ENCODE measurements at places on chromosomes 1 and 21. TPM values are rescaled to one million over a fixed set of nuclear protein-coding genes. Genes with fewer than 3 reads are reported as not detected.

RHD gene
- total RNA-seq: not detected

AMY1A gene
- not detected for total RNA-seq

SLC44A3 gene
- total RNA-seq: not detected

KCNE2 gene
- total RNA-seq: not detected

B3GALT5 gene
- not detected for total RNA-seq

NBPF10 gene
- total RNA-seq: 4.2 TPM

FALEC gene
- total RNA-seq: 0.37 TPM

GPX7 gene
- total RNA-seq: 29.9 TPM

ZNF683 gene
- total RNA-seq: not detected

DNA sequence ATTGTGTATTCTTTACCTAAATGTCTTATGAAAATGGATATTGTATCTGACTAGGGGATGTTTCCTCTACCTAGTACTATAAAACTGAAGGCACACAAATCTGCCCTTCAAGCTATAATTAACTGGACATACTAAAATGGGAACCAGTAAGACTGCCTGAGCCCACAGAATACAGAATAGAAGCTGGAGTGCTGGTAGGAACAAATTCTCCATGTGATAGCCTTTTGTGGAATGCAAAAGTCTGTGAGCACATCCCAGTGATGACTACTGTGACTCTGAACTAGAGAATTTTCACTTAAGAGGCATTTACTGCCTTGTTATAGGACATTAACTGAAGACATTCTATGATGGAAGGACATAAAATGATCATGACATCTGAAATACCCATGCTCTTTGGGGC lies 30.3 kb downstream of the KIFAP3 start:
- H3K4me1 ChIP-seq: no peaks in the 10 kb centered on the region
- no peak overlapping the region for H3K27ac ChIP-seq
- peaks cover 14% of the 10 kb centered on the region for H3K36me3 ChIP-seq
- no peak for DNase-seq
- H3K27me3 ChIP-seq: no peaks in the 10 kb centered on the region
- no peak overlapping the region for H3K4me3 ChIP-seq

- H3K4me1 ChIP-seq: no peaks in the 10 kb centered on the region
- no peaks in the 10 kb centered on the region for H3K36me3 ChIP-seq
- no peaks in the 10 kb centered on the region for H3K27me3 ChIP-seq
- H3K27ac ChIP-seq: no peak overlapping the region
- no peak overlapping the region for H3K4me3 ChIP-seq
These were observed 672.3 kb upstream of the CXADR start for GRCh38 chr21:16840538-16840937.

GRCh38 chr1:168280296-168280927 lies at the start of gene TBX19:
TBX19 (plus strand) TSS chr1:168280877; CDS start chr1:168281091, 214 bp downstream.
- H3K27me3 ChIP-seq: no peaks in the 10 kb centered on the region
- H3K36me3 ChIP-seq: peaks cover 30% of the 10 kb centered on the region
- peaks cover 11% of the 10 kb centered on the region for H3K4me1 ChIP-seq
- DNase-seq: no peak
- H3K4me3 ChIP-seq: no peak within 1 kb of the TSS
- H3K27ac ChIP-seq: no peak within 1 kb of the TSS

DNA sequence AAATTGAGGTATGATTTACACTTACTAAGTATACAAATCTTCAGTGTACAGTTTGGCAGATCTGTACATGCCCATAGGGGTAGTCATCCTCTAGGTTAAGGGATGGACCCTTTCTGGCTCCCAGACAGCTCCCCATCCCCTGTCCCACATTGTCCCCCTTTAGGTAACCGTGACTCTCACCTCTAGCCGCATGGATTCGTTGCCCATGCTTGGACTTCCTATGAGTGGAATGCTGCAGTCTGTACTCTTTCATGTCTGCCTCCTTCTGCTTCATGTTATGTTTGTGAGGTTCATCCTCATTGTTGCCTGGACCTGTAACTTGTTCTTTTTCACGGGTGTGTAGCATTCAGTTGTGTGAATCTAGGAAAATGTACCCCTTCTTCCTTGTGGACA lies 20.3 kb downstream of the SLC37A1 start:
- DNase-seq: no peak
- H3K36me3 ChIP-seq: peaks cover 22% of the 10 kb centered on the region
- peaks cover 11% of the 10 kb centered on the region for H3K4me1 ChIP-seq
- no peak overlapping the region for H3K4me3 ChIP-seq
- no peak overlapping the region for H3K27ac ChIP-seq

DNA sequence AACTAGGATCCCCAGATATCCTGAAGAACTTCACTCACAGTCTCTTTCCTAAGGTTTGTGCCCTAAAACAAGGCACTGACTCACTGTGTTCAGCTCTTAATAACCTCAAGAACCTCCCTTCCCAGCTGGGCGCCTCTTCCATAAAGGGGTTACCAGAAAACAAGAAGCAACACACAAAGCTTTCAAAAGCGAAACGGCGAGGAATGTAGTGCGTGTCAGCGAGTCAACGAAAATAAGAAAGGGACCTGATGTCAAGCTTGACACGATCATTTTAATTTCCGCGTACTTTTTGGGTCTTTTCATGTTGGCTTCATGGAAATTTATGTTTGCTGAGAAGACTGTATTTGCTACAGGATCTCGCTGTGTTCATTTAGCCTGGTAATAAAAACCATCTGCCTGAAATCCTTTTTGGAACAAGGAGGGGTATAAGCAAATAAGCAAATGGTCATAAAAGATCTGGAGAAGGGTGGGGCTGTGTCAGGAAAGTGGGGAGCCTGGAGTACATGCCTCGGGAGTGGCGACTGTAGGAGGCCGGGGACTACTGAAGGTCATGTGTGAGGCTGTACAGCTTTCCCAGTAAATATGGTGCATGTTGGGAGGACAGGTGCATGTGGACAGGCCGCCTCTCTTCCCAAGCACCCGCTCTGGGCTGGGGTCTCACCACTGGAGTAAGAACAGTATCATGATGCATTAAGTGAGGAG lies 11.4 kb upstream of the CLDN14 start:
- peaks cover 2% of the 10 kb centered on the region for H3K4me1 ChIP-seq
- no peaks in the 10 kb centered on the region for H3K27me3 ChIP-seq
- no peaks in the 10 kb centered on the region for H3K36me3 ChIP-seq
- no peak for DNase-seq
- no peak overlapping the region for H3K4me3 ChIP-seq

- H3K27ac ChIP-seq: no peak overlapping the region
- H3K27me3 ChIP-seq: no peaks in the 10 kb centered on the region
- peaks cover 67% of the 10 kb centered on the region for H3K36me3 ChIP-seq
- H3K4me3 ChIP-seq: no peak overlapping the region
These were observed 35.2 kb upstream of the B3GALT2 start for GRCh38 chr1:193221651-193222050.

- no peaks in the 10 kb centered on the region for H3K36me3 ChIP-seq
- DNase-seq: no peak
- no peak overlapping the region for H3K27ac ChIP-seq
These were observed 33.0 kb upstream of the LRIG2 start for GRCh38 chr1:113040041-113040440.

GRCh38 chr1:220550811-220551399 lies 23.0 kb downstream of the MARK1 start:
- H3K27me3 ChIP-seq: no peaks in the 10 kb centered on the region
- DNase-seq: no peak
- H3K4me1 ChIP-seq: no peaks in the 10 kb centered on the region
- no peaks in the 10 kb centered on the region for H3K36me3 ChIP-seq
- no peak overlapping the region for H3K27ac ChIP-seq
- H3K4me3 ChIP-seq: no peak overlapping the region

GRCh38 chr1:18107369-18108298 lies at the start of gene IGSF21:
IGSF21 (plus strand) TSS chr1:18107798; CDS start chr1:18108129, 331 bp downstream.
- no peak for DNase-seq
- H3K27me3 ChIP-seq: peaks cover 50% of the 10 kb centered on the region
- no peak within 1 kb of the TSS for H3K27ac ChIP-seq
- no peaks in the 10 kb centered on the region for H3K36me3 ChIP-seq
- no peaks in the 10 kb centered on the region for H3K4me1 ChIP-seq
- no peak within 1 kb of the TSS for H3K4me3 ChIP-seq

- peaks cover 35% of the 10 kb centered on the region for H3K4me1 ChIP-seq
- peak overlapping the region; percentile 93 for H3K27ac ChIP-seq
- H3K4me3 ChIP-seq: peak overlapping the region; percentile 91
- H3K27me3 ChIP-seq: no peaks in the 10 kb centered on the region
- H3K36me3 ChIP-seq: peaks cover 26% of the 10 kb centered on the region
These were observed 1.5 kb downstream of the GATAD2B start for GRCh38 chr1:153921080-153921802.

DNA sequence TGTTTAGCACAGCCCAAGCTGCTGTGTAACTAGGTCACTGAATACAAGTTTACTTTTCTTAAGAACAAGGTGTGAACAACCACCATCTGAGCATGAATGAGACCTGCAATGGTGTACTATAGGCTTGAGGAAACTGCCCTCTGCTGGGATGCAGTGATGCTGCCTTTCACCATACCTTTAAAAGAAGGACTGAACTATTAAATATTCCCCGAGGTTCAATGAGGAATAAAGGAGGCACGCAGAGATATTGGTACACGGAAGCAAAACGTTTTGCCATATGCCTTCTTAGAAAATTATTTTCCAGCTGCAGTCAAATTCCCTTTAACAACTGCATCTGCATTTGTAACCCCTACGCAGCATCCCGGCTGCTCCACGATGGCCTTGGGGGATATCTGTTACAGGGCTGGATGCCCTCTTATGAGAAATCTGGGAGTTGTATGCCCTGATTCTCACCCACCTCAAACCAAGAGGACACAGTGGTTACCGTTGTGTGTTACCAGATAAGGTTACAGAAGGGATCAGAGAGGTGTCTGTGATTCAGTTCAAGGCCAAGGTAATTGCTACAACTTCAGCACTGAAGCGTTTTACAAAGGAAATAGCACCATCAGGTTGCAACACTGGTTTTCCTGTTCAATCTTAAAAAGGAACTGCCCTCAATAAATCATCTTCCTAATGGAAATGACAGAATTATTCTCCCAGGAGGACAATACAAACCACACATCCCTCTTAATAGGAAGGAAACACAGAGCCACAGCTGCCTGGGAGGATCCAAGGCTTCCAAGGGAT lies 470.5 kb downstream of the LTN1 start:
- no peaks in the 10 kb centered on the region for H3K4me1 ChIP-seq
- H3K27me3 ChIP-seq: peaks cover 4% of the 10 kb centered on the region
- no peak overlapping the region for H3K27ac ChIP-seq

GRCh38 chr1:91548376-91549040 lies 47.9 kb downstream of the CDC7 start:
- peaks cover 14% of the 10 kb centered on the region for H3K36me3 ChIP-seq
- DNase-seq: no peak
- peak overlapping the region; percentile 43 for H3K4me3 ChIP-seq

- no peak overlapping the region for H3K4me3 ChIP-seq
- no peak overlapping the region for H3K27ac ChIP-seq
- DNase-seq: no peak
These were observed 32.9 kb upstream of the TMEM61 start for GRCh38 chr1:54947540-54947939.

- no peaks in the 10 kb centered on the region for H3K4me1 ChIP-seq
- H3K27ac ChIP-seq: no peak overlapping the region
- no peak overlapping the region for H3K4me3 ChIP-seq
These were observed 332.7 kb upstream of the VAMP3 start for GRCh38 chr1:7438396-7438785.

- no peaks in the 10 kb centered on the region for H3K36me3 ChIP-seq
- H3K27ac ChIP-seq: no peak overlapping the region
- H3K27me3 ChIP-seq: no peaks in the 10 kb centered on the region
- H3K4me3 ChIP-seq: no peak overlapping the region
- H3K4me1 ChIP-seq: no peaks in the 10 kb centered on the region
These were observed 69.8 kb downstream of the TBX15 start for GRCh38 chr1:118918230-118918939.

DNA sequence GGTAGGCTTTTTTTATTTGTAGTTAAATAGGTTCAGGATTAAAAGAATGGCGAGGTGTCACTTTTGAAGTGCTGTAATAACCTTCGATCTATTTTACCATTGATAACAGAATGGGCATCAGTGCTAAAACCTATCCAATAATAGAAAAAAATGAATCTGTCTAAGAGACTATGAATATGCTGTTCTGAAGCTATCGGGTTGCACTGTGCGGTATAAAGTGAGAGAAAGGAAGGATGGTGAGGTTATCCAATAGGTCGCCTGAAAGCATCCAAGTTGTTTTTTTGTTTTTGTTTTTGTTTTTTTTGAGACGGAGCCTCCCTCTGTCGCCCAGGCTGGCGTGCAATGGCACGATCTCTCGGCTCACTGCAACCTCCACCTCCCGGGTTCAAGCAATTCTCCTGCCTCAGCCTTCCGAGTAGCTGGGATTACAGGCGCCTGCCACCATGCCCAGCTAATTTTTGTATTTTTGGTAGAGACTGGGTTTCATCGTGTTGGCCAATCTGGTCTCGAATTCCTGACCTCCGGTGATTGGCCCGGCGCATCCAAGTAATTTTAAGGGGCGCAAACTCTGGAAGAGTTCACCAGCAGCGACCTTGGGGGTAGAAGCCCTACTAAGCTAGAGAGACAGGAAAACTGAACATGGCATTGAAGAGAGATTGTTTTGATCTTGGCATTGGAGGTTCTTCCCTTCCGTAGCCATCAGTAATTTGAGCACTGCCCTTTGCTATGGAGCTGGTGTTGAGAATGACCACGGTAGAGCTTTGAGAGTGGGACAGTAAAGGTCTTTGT lies 8.7 kb upstream of the MDM4 start:
- H3K36me3 ChIP-seq: no peaks in the 10 kb centered on the region
- no peak for DNase-seq
- H3K27ac ChIP-seq: peak overlapping the region; percentile 97
- H3K27me3 ChIP-seq: peaks cover 2% of the 10 kb centered on the region
- H3K4me3 ChIP-seq: peak overlapping the region; percentile 87
- peaks cover 36% of the 10 kb centered on the region for H3K4me1 ChIP-seq

DNA sequence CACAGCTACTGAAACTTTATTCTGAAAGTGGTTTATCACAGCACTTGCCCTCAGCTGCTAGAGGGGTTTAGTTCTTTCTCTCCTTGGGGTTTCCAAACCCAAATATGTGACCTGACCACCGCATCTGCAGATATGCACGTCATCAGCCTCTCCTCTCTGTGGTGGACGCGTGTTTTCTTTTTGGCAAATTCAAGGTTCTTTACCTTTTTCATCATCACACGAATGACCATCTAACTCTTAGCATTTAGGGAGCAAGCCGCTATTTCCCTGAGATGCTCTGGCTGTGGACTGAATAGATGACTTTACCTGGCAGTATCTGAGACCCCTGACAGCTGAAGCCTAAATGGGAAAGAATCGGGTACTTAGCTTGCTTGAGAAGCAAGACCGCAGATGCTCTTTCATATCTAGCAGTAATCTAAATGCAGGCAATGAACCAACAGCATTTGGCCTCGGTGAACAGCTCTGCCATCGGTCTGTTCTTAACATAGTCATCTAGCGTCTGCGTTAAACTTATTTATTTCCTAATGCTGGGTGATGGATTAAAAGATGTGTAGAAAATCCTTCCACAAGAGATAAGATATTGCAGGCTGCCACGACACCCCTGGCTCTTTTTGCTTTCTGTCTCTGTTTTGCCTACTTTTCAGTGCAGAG lies 463.4 kb downstream of the CAMTA1 start:
- no peak overlapping the region for H3K4me3 ChIP-seq
- peaks cover 4% of the 10 kb centered on the region for H3K27me3 ChIP-seq
- no peaks in the 10 kb centered on the region for H3K36me3 ChIP-seq
- H3K4me1 ChIP-seq: no peaks in the 10 kb centered on the region
- H3K27ac ChIP-seq: no peak overlapping the region

- H3K4me1 ChIP-seq: peaks cover 4% of the 10 kb centered on the region
- no peaks in the 10 kb centered on the region for H3K36me3 ChIP-seq
- DNase-seq: no peak
- peaks cover 5% of the 10 kb centered on the region for H3K27me3 ChIP-seq
- H3K27ac ChIP-seq: no peak overlapping the region
- H3K4me3 ChIP-seq: no peak overlapping the region
These were observed 149.3 kb downstream of the TGFB2 start for GRCh38 chr1:218494449-218494852.
